Germinal center (tissue), 1 donor: ENCODE measurements at places on chromosomes 11 and 22.

GRCh38 chr11:75135021-75135650 is 15.8 kb upstream of the SLCO2B1 start:
- DNase-seq: no peak

- no peak for DNase-seq
Measured at GRCh38 chr22:27269751-27270543, 531.6 kb downstream of the MN1 start.

- DNase-seq: no peak
Measured at GRCh38 chr11:121300313-121300971, 7.9 kb downstream of the SC5D start.

DNA sequence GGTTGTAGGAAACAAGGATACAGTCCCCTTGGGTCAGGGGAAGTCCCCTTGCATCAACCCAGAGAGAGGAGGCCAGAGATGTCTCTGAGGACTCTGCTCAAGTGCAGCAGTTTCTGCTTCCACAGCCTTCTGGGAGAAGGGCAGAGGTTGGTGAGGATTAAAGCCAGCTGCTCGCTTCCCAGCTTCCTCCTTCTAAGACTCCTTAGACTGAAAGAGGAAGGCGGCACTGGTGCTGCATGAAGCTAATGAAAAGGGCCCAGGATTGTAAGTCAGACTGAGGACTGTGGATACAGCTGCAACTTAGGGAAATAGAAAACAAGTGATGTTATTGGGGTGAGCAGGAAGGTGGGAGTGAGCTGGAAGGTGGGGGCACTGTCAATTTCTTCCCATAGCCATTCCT is at the start of gene OR52K1:
OR52K1 (plus strand) TSS at position 202 of the 400 bp plus-strand sequence. CDS start 6,255 bp downstream, outside the sequence.
- DNase-seq: no peak

GRCh38 chr22:44729391-44730021 is 22.9 kb upstream of the ARHGAP8 start:
- DNase-seq: no peak

DNA sequence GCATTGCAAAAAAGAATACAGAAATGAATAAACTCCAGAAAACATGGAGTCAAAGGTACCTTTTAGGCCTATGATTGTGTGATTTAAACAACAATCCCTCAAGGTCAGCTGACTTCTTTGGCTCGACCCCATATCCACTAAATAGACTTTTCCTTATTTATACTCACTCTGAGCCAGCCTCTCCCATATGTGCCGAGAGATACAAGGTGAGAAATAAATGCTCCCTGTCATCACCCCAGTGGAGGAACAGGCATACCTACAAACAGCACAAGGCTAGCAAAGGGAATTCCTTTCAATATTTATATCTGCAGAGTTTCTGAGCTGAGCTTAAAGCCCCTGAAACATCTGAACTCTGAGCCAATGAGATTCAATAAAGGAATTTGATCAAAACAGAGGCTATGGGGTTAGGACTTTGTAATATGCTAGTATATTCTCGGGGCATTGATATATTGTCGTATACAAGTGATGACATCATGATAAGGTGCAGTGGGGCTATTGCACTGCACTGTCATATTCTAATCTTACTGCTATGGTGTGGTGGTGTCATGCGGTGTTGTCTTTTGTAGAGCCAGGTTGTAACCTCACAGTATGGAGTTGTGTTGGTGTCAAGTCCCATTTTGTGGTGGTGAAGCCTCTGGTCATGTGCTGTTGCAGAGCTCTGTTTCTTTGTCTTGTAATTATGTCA is 56.0 kb upstream of the GALNT18 start:
- no peak for DNase-seq

DNA sequence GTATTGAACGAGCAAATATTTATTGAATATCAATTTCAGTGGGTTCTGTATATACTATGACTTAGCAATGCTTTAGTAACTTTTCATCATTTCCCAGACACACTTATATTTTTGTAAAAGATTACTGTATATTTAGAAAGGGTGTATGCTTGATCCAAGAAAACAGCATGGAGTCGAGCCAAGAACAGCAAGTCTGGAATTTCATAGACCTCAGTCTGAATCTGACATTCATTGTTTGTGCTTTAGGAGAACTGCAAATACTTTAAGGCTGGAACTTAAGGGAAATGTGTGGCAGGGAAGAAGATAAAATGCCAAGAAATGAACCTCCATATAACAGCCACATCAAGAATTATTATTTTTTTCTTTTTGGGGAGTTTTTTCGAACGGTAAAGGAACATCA is 1156.8 kb downstream of the LRRC4C start:
- DNase-seq: no peak

- DNase-seq: no peak
Measured at GRCh38 chr11:92304271-92304670, 79.7 kb downstream of the FAT3 start.

DNA sequence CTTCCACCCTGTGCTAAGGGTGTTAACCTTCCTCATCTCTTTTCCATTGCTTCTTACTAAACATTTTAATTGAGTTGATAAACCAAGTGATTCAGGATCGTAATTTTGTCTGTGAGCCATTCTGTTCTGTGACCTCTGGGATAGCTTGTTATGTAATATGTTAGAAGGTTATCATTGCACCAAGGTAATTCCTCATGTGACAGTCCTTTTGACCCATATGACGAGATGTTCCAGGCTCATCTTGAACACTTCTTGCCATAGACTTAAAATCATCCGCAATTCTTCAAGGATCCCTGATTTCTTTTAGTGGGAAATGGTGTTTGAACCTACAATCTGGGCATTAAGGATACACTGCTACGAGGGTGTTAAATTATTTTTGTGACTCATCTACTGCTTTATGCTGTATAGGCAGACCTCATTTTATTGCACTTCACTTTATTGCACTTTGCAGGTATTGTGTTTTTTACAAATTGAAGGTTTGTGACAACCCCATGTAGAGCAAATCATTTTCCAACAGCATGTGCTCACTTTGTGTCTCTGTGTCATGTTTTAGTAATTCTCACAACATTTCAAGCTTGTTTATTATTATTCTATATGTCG is 19.0 kb upstream of the MPZL2 start:
- DNase-seq: no peak

- no peak for DNase-seq
Measured at GRCh38 chr11:132257871-132258270, 887.5 kb downstream of the NTM start.

DNA sequence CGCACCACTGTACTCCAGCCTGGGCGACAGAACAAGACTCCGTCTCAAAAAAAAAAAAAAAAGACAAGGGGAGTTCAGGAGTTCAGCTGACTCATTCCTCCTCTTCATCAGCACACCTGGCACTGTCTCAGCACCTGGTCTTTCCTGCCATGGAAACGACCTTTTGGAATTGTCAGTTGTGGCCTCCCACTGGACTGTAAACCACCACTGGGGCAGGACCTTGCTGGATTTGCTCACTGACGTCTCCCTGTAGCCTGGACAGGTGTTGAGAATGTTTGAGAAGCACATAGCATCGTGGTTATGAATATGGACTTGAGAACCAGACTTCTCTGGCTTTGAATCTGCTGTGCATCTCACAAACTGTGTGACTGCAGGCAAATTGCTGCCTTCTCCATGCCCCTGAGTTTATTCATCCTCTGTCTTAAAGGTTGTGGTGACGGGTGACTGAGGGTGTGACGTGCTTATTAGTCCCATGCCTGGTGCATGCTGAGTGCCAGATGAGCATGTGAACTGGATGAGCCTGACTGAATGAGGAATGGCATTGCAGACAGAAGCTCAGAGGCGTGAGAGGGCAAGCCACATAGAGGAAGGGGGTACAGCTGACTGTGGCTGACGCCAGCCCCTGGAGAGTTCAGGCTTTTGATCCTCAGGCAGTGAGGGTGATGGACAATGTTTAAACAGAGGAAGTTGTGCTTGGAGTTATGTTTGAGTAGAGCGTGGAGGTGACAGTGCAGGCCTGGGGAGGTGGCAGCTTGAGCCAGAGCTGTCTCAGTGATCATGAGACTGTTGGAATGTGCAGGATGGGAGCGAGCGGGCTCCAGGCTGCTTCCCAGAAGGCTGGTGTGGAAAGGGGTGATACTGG is 12.7 kb downstream of the TOM1 start:
- no peak for DNase-seq

DNA sequence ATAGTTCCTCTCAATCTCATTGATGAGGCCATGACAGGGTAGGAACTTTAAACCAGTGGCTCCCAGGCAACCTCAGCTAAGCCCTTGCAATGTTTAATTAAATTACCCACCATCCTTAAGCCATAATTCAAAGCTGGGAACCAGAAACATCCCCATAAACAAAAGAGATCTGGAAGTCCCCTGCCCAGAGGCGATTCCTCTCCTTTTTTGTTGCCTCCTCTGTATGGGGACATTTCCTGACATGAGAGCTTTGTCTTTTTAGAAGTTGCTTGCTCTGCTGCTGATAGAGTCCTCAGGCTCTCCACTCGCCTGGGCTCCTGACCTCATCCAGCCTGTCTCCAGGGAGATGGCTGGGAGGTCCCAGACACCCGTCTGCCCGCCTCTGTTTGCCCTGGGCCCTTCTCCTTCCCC is 3.2 kb downstream of the DTX4 start:
- no peak for DNase-seq

DNA sequence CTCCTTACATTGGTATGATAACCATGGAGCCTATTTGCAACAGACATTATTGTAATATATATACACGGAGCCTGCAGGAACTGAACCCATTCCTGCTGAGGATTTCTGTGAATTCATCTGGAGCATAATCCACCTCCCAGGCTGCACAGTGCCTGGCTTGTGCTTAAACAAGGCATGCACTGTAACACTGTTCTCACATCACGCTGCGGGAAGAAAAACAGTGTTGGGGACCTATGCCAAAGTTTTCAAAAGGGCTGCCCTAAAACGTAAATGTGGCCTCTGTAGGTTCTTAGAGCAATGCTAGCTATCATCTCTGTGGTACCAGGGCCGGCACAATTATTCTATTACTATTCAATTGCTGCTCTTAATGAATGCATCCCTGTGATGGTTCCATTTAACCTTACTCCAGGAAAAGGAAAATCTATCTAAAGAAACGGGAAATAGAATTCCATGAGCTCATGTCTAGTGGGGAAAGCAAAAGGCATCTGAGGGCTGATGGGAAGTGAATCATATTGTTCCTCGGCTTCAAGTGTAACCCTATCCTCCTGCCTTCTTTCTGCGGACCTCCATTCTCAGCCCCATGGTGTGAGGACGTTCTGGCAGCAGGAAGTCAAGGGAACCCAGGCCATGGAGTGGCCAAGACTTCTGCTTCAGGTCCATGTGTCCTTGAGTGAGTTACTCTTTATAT is 525.5 kb downstream of the SOX6 start:
- DNase-seq: no peak

DNA sequence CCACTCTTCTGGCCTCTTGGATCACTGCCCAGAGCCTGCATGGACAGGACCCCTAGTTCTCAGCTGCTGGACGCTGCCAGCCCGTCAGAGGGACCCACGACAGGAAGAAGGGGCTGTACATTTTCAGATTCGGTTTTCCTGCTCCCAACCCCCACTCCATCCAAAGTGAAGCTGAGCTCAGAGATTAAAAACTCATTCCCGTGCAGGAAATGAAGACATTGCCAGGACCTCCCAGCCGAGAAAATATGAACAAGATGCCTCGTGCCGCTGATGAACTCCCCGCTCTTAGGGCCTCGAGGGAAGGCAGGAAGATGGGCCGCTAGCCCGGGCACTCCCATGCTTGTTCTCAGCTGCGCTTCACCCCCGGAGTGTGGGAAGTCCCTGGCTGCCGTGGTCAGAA is 36.1 kb downstream of the RPUSD4 start:
- no peak for DNase-seq

GRCh38 chr11:10725114-10725906 is 25.7 kb upstream of the CTR9 start:
- DNase-seq: no peak

GRCh38 chr22:27193636-27194035 is 536.2 kb downstream of the MIAT start:
- DNase-seq: no peak

GRCh38 chr11:74453373-74453975 is 13.9 kb downstream of the KCNE3 start:
- DNase-seq: peak; percentile 66

DNA sequence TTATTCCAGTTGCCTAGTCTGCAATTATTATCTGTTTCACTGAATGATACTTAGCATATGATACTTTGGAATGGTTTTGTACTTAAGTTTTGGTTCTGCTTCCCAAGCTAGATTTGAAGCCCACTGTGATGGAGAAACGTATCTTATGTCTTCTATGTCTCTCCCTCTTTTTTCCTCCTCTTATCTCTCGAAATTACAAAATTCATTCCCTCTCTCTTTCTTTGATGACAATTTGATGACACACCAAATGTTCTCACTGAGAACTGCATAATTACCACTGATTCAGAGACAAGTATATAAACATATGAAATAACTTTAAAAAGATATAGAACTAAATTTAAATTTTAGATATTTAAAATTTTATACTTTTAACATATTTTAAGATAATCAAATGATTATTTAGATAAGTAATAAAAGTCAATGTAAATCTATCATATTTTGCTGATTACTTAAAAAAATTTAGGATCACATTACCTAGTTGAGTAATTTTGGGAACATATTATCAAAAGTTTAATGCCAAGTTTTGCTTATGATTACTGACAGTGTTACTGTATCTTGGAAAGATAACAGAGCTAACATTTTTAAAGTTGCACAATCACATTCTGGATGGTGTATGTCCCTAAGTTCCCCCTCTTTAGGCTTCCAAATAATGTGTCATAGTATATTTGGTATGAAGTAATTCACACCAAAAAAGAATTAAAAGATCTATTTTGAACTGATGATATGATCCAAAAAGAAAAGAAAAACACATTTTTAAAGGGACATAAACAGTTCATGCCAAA is 255.3 kb downstream of the SBF2 start:
- no peak for DNase-seq

- no peak for DNase-seq
Measured at GRCh38 chr22:45504373-45505341, 2.0 kb downstream of the FBLN1 start.

DNA sequence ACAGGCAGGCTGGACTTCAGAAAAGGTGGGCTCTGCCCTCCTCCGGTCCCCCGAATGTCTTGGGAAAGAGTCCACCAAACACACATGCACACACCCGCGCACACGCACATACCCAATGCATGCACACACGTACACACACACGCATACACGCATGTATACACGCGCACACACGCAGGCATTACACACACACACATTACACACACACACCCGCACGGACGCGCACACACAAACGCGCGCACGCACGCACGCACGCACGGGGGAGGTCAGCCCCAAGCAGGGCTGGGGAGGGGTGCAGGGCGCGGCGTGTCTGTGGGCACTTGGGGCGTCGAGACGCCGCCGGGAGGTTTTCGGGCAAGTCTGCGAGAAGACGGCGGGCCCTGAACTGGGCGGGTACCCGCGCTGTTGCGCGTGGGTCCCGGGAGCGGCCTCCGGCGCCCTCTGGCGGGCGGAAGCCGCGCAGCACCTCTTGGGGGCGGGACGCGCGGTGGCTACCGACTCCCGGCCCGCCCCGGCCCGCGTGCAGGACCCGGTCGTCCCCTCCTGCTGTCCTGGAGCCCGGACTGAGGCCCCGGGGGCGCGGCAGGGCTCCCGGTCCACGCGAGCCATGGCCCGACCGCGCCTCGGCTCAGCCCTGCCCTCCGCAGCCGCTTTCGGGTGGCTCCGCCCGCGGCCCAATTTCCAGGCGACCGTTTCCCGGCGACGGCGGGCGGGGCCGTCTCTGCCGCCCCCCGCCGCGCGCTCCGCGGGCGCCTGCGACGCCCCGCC is 3.6 kb downstream of the SEPTIN5 start:
- DNase-seq: peak; percentile 89

GRCh38 chr11:37951996-37952395 is 1354.0 kb upstream of the RAG2 start:
- no peak for DNase-seq
